ENCODE measurements at places on chromosomes 3 and 15. TPM values are rescaled to one million over a fixed set of nuclear protein-coding genes. Genes with fewer than 3 reads are reported as not detected.

- DNase-seq: peak; percentile 80
Measured at GRCh38 chr15:65245096-65245856, 34.0 kb upstream of the CILP start.

DNA sequence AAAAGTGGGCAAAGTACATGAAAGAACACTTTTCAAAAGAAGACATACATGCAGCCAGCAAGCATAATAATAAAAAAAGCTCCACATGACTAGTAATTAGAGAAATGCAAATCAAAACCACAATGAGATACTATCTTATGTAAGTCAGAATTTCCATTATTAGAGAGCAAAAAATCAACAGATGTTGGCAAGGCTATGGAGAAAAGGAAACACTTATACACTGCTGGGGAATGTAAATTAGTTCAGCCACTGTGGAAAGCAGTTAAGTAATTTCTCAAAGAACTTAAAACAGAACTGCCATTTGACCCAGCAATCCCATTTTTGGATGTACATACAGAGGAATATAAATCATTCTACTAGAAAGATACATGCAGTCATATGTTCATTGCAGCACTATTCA, 360.7 kb downstream of the NSUN3 start:
- peak; percentile 19 for DNase-seq

DNA sequence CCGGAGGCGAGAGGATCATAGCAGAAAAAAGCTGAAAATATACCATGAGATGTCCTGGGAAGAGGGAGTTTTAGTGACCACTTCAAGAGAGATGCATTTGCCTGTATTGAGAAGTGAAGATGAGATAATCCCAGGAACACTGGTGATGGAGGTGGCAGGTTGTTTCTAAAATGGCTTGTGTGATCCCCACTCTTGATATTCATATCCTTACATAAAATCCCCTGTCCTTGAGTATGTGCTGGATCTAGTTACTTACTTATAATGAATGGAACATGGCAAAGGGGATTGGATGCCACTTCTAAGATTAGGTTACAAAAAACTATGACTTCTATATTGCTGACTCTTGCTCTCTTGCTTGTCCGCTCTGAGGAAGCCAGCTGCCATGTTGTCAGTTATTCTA, 22.1 kb downstream of the HDGFL3 start:
- DNase-seq: no peak

- no peak for DNase-seq
Measured at GRCh38 chr15:66625531-66625930, 59.7 kb upstream of the LCTL start.

DNA sequence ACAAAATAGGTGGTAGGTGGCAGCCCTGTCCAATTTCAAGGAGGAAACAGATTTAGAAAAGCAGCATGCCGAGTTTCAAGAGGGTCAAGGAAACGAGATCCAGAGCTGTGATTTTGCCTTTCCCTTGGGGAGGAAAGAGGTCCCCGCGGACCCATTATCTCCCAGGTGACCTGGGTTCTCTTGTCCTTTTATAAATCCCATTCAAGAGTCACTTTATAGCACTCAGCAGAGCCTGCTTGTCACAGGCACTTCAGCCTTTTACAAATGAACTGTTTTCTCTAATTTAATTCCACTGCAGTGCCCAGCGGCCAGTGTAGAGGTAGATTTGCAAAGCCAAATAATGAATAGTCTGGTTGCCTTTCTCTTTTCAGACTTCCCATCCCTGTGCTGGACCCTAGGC, 99.9 kb downstream of the CD47 start:
- no peak for DNase-seq

The ADGRG7 gene
- total RNA-seq: not detected

The TMEM207 gene
- not detected for total RNA-seq

The CP gene
- total RNA-seq: 0.06 TPM

The SEMA3G gene
- total RNA-seq: not detected

The KBTBD13 gene
- total RNA-seq: not detected

The C3orf49 gene
- not detected for total RNA-seq

The IL16 gene
- not detected for total RNA-seq

DNA sequence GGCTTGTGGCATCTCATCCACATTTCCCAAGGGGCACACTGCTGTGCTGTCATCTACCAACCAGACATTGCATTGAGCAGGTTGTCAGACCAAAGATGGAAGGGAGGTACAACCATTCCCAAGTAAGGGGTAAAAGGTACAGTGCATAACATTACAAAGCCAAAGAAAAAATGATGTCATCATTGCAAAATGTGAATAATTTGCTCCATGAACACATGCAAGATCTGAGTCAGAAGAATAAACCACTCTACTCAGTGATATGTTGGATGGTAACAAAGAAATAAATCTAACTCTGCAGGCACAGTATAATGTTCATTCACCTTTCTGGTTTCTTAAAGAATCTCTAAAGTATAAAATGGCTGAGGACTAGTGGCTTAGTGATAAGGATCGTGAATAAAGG, 202.7 kb downstream of the MAGI1 start:
- peak; percentile 59 for DNase-seq

DNA sequence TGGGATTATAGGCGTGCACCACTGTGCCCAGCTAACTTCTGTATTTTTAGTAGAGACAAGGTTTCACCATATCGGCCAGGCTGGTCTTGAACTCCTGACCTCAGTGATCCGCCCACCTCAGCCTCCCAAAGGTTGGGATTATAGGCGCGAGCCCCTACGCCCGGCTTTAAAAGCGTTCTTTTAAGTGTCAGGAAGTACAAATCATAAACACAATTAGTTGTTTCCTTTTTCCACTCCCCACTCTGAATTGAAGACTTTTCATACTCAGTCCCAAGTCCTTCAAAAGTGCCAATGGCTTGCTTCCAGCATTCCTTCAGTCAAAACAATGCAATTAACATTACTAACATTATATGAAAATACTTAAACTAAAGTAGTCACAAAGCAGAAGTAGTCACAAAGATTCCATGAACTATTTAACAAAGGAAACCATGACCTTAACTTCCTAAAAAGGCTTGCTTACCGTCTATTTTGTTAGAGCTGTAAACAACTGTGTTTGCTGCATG, 8.1 kb downstream of the WDR82 start:
- DNase-seq: no peak

DNA sequence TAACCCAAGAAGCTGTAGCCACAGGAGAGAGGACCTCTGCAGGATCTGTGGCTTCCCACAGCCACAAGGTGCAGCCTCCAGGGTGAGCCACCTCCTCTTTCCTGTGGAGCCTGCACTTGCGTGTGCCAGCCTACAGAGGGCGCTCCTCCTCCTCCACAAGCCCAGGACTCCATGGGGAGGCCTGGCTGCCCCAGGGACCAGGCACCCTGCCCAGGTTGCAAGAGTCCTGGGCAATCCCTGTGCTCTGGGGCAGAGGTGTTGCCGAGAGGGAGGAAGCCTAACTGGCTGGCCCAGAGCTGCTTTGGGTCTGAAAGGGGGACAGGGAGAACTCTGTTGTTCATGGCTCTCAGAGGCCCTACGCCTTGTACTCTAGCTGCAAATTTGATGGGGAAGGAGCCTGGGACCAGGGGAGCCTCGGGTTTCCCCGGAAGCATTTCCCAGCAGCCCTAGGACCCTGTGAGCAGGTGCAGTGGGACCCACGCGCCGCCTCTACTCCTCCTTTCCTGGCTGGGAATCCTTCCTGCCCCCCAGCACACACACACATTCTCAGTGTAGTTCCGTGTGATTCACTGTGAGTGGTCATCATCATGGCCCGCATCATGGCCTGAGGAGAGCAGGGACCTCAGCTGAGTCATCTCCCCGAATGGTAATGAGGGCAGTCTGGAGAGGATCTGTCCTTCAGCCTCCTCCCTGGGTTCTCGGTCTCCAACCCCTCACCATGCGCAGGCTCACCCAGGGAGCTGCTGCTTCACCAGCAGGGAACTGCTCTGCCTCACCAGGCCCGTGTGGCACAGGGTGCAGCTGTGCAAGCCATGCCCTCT, 24.3 kb downstream of the TBC1D21 start:
- peak; percentile 96 for DNase-seq

Data from LHCN-M2 (cell line).